Fibroblast of villous mesenchyme (primary cell): ENCODE measurements at places on chromosomes 1 and 21. TPM values are rescaled to one million over a fixed set of nuclear protein-coding genes. Genes with fewer than 3 reads are reported as not detected.

DNA sequence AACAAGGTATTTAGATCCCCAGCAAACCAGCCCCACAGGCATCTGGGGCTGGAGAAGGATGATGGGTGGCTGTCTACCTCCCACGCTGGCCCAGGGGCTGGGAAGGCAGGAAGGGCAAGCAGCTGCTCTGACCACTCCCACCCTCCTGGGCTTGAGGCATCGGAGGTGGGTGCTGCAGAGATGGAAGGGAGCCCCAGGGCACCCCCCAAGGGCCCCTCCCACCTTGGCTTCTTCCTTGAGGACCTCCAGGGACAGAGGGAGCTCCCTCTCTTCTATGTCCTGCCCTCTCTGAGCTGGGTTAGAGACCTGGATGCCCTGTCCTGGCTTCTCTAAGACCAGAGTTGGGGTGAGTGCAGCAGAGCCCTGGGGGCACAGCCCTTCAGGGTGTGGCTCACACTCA, 3.1 kb downstream of the CD52 start:
- no peak for DNase-seq

DNA sequence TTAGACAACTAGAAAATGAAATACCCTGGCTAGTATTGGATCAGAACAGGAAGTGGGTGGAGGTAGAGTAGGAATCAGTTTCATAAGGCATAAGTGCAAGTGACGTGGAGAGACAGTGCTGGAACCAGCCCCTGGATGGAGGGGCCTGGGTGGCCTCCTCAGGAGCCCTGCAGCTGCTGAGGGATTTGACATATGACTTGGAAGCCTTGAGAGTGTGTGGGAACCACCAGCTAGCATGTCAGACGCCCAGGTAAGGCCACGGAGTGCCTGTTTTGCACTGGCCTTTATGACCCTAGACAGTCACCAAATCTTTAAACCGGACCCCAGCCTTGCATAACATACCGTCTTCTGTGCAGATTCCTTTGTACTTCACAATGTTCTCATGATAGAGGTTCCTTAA, 94.4 kb downstream of the RAVER2 start:
- no peak for DNase-seq

DNA sequence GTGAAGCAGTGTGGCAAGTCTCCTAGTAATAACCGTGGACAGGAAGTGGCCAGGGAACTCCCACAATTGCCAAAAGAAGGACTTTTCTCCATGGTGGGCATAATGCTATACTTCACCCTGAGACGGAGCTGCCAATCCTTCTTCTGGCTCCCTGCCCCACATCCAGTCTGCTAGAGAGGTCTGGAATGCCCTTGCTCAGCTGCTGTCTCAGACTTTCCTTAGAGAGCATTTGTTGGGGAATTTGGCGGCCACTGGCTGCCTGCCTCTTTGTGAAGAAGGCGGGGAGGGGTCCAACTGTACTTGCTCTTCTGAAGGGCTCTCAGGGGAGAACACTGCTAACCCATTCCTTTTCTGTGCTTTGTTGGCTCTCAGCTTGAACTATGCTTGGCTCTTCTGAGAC, 123.7 kb upstream of the EDN2 start:
- peak; percentile 39 for DNase-seq

Gene OR2L3
- total RNA-seq, result not detected in 2 replicates

DNA sequence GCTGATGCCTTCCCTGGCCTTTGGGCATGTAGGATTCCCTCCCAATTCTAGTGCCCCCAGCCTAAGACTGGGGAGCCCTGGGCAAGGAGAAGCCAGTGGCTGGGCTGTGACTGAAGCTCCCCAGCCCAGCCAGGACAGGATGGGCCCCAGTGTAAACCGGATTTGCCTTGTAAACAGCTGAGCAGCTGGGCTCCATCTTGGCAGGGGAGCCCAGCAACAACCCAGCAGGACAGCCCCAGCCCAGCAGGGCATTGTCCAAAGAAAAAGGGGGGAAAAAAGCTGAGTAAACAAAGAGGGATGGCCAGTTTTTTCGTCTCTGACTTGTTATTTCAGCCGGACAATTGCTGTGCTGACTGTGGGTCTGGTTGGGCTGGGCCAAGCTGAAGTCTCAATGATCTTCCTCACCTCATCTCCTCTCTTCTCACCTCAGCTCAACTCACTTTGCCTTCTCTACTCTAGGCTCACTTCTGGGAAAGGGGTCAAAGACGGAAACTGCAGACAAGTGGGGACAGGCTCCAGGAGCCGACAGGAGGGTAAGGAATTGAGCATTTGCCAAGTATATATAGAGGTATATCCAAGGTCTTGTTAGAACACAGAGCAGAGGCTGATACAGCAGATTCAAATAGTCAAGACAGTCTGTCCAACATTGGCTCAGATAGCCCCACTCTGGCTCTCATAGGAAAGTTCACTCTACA, 97.7 kb downstream of the TMEM53 start:
- no peak for DNase-seq

Gene GABRD
- not detected in 2 replicates for total RNA-seq

- DNase-seq, result no peak
Measured at GRCh38 chr1:6111571-6111970, 65.9 kb downstream of the KCNAB2 start.

DNA sequence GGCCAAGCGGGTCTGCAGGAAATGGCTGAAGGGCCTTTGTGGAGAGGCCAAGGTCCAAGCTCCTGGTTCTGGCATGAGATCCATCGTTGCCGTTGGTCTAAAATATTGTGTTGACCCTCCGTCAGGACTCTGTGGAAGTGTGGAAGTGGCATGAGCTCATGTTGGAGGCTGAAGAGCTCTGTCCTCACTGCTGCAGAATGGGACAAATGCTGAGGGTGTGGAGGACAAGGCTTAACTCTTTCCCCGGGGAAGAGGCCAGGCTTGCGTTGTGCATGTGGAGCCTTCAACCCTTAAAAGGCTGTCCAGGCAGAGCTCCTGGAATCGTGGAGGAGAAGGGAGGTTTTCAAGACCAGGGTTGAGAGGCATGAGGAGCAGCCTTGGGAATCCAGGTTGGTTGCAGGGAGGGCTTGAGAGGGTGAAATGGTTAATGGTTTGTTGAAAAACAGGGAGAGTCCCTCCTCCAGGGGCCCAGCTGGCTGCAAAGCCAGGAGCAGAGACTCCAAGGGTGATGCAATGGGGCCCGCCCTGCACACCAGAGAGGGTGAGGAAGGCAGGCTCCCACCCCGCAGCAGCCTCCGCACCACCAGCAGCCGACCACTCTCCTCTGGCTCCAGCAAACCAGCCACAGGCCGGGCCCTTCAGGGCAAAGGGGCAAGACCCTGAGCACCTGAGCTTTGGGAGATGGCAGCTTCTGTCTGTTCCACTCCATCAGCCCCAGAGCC, 6.7 kb upstream of the AHCYL1 start:
- peak; percentile 65 for DNase-seq
